ENCODE measurements at places on chromosomes 16 and 17. TPM values are rescaled to one million over a fixed set of nuclear protein-coding genes. Genes with fewer than 3 reads are reported as not detected.

SETD1A gene
- 22.2 TPM for total RNA-seq

ABCC3 gene
- 270 TPM for total RNA-seq

DNA sequence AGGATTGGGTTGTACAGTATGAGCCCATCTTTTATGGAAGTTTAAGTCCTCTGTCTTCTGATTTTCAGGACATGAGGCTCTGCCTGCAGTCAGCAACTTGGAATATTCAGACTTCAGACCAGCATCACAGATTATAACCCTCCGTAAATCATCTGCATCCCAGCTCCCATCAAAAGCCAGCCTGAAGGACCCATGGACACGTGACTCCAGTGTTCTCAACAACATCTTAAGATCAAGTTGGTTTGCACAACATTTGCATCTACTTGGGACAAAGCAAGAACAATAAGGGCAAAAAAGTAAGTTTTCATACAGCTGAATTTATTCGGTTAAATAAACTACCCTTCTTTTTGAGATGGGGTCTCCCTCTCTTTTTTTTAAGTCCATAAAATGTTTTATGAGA is 12.7 kb downstream of the TMC5 start:
- H3K27ac ChIP-seq = peak overlapping the region; percentile 85
- H3K4me1 ChIP-seq = peaks cover 10% of the 10 kb centered on the region
- DNase-seq = no peak
- H3K36me3 ChIP-seq = no peaks in the 10 kb centered on the region

DNA sequence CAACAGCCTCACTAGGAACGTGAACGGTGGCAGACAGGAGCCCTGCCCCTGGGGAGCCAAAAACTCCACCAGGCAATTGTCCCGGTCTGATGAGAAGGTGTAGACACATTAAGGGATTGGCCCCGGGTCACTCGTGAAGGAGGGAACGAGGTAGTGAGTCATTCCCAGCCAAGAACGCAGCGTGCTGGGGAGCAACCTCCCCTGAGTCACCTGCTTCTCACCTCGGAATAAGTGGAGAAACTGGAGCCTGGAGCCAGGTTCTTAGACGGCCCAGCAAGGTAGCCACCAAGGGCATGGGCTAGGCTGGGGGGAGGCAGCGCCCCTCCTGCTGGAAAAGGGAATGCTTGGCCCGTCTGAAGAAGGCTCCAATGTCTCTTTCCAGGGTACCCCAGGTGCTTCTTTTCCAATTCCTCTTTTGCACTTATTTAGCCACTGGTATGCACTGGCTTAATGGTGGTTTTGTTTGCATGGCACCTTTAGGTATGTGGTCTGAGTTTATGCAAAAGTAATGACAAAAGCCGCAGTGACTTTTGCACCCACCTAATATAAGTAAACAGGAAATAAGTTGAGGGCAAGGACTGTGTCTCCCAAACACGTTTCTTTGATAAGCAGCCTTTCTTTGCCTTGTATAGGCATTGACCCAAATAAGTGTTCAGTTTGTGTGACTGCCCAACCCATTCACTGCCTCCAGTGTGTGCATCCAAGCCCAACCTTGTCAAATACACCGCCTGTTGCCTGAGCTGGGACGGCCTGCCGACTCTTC is 1.8 kb upstream of the HELZ start:
- peak overlapping the region; percentile 77 for H3K4me3 ChIP-seq
- H3K27me3 ChIP-seq = no peaks in the 10 kb centered on the region
- DNase-seq = peak; percentile 78
- peak overlapping the region; percentile 90 for H3K27ac ChIP-seq

- no peak overlapping the region for H3K4me3 ChIP-seq
- peak; percentile 77 for DNase-seq
- no peaks in the 10 kb centered on the region for H3K4me1 ChIP-seq
Measured at GRCh38 chr16:85279825-85280545, 167.7 kb upstream of the CIBAR2 start.

Data from stomach (tissue), 19 donors.